NCI-H510A (cell line): ENCODE measurements at places on chromosomes 12 and 14.

DNA sequence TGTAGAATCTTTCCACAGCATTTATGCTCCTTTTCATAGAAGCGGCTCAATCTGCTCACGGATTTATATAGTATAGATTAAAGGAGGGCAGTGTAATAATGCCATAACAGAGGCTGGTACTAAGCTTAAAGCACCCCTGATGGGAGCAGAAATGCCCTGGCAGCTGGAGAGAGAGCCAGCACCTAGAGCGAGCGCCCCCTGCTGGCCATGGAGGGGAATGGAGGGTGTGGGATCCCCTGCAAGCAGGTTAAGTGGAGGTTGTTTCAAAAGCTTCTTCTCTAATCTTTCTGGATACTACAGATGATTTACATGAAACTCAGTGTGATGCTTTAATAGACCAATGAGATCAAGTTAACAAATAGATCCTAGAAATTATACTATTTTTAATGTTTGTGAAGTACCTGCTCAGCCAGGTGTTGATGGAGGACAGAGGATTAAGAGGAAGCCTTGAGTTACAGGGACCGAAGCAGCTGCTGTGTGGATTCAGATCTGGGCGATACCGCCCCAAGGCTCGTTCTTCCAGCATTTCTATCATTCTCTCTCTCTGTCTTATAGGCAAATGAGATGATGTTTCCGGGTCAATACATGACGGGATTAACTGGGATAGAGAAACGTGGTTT, 1519.3 kb upstream of the TMEM132C start:
- no peak for DNase-seq

GRCh38 chr12:93778306-93778705, 101.1 kb downstream of the CRADD start:
- DNase-seq, result no peak

DNA sequence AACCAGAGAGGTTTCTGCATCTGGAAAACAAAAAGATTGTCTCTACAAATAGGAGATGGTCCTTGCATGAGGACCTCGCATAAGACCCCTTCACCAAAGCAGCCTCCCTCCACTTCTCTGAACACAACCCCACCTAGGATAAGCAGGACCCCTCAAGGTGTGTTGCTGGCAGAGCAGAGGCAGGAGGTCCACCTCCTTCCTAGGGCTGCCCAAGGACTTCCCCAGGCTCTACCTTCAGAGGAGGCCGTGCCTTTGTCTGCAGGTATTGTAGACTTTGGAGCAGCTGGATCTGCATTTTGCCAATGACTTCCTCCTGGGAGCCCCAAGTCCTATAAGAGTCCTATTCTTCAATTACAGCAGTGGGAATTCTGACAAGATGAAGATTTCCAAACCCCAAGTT, 67.3 kb upstream of the TSPAN11 start:
- no peak for DNase-seq

- DNase-seq, result no peak
These were observed 702.9 kb downstream of the TRHDE start for GRCh38 chr12:72974954-72975555.

DNA sequence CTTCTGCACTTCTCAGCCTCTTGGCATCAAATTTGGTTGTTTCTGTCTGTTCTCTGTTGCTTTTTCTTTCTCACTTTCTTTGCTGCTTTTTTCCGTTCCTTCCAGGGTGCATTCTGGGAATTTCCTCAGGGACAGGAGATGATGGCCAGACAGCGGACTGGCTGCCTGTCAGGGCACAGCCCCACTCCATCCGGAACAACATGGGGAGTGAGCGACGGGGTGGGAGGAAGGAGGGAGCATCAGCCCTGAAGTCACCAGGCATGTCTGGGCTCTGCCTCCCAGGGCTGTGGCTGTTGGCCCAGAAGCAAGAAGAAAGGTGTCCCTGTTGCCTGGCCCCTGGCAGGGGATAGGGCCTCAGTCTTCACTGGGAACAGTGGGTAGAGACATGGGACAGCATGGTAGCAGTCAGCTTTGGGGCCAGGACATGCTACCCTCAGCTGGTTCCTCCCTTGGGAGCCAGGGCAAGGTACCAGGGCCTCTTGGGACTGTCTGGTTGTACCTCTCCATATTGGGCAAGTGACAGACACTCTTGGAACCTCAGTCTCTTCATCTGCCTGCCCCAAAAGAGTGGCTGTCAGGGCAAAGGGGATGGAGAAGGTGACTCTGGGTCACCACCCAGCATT, 8.6 kb downstream of the PGF start:
- DNase-seq, result no peak

- no peak for DNase-seq
These were observed 11.6 kb downstream of the STX2 start for GRCh38 chr12:130827432-130827831.

- DNase-seq, result no peak
These were observed 193.9 kb upstream of the OR4E1 start for GRCh38 chr14:21867541-21867940.

DNA sequence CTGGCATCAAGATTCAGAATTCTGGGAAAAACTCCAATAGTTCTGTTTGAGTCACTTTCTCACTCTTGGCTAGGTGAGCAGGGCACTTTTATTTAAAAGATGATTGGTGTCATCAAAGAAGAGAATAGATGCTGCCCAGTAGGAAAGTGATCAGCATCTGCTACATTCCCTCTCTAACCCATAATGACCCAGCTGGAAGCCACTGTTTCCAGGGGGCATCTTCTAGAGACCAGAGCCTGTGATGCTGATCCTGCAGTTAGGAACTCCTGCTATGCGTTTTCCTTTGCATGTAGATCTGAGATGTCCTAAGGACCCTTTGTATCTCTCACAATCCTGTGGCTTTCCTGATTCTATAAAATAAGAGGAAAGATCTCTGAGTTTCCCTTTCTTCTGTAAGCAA, 79.9 kb upstream of the TMTC1 start:
- no peak for DNase-seq

DNA sequence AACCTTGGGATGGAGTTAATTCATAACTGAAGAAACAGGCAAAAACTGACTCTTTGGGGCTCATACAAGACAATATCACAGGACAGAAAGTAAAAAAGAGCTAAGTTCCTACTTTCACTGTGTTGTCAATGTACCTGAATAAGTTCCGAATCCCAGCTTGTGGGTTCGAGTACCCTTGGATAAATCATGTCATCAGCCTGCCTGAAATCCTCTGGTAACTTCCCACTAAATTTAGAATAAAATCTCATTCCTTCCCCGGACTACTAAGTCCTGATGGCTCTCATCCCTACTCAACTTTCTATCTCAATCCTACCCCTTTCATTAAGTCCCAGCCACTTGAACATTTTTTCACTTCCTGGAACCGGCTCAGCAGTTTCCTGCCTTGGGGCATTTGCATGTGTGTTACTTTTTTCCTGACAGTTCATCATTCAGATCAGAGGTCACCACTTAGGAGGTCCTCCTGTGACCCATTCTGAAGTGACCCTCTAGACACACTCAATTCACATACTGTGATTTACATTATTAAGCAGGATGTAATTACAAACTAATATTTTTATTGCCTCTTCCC, 12.7 kb downstream of the ERP29 start:
- DNase-seq, result no peak

DNA sequence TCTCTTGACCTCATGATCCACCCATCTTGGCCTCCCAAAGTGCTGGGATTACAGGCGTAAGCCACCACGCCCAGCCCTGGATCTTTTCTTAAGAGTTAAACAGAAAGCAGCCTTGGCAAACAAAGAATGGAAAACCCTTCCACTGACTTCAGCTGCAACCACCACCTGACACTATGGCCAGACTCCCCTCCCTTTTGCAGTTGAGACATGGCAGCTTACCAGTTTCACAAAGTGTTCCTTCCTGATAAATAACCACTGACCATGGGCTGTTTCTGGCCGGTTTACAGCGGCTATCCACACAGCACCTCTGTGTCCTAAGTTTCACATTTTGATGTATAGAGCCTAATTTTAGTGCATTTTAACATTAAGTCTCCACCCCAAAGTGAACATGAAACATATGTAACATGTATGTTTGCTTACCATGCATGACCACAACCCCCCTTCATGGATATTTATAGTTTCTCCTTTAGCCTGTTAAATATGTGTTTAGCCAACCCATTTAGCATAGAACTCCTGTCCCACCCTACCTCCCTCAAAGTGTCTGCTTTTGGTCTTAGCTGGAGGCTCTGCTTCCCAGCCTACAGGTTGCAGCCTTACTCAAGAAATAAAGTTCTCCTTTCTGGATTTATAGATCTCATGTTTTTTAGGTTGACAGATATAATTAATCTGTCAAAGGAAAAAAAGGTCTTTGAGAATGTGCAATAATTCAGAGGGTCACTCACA, 32.7 kb upstream of the RAB21 start:
- no peak for DNase-seq

DNA sequence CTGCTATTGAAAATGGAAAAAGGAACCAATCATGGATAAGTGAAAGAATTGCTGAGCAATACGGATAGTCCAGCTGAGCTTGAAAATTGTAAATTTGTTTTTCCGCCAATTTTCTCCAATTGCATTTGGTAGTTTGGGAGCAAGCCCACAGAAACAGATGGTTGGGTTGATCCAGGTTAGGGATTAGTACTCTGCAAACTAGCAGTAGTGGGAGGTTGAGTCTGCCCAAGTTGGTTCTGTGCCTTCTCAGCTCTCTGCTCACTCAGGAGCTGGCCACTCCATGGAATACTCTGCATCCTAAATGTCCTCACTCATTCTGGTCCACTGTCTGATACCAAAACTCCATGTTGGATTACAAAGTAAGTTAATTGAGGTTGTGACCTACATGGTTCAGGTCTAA, 361.1 kb upstream of the ATP2B1 start:
- DNase-seq, result no peak

GRCh38 chr12:40829738-40830144, 137.5 kb downstream of the CNTN1 start:
- no peak for DNase-seq

GRCh38 chr14:89408907-89409700, 7.9 kb downstream of the FOXN3 start:
- DNase-seq, result no peak
